Activated CD4-positive, alpha-beta T cell treated with anti-CD3 and anti-CD28 coated beads for 4 hours (primary cell): ENCODE measurements at places on chromosomes 13 and 19.

- DNase-seq: no peak
Observed at GRCh38 chr13:51361106-51361505, 21.6 kb downstream of the SERPINE3 start.

DNA sequence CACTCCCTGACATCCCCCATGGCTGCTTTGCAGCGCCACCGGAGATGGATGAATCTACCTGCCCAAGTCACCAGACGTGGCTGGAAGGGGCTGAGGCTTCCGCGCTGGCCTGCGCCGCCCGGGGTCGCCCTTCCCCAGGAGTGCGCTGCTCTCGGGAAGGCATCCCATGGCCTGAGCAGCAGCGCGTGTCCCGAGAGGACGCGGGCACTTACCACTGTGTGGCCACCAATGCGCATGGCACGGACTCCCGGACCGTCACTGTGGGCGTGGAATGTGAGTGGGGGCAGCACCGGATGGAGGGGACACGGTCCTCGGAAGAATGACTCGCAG, 4.6 kb downstream of the ICAM5 start:
- no peak for DNase-seq

DNA sequence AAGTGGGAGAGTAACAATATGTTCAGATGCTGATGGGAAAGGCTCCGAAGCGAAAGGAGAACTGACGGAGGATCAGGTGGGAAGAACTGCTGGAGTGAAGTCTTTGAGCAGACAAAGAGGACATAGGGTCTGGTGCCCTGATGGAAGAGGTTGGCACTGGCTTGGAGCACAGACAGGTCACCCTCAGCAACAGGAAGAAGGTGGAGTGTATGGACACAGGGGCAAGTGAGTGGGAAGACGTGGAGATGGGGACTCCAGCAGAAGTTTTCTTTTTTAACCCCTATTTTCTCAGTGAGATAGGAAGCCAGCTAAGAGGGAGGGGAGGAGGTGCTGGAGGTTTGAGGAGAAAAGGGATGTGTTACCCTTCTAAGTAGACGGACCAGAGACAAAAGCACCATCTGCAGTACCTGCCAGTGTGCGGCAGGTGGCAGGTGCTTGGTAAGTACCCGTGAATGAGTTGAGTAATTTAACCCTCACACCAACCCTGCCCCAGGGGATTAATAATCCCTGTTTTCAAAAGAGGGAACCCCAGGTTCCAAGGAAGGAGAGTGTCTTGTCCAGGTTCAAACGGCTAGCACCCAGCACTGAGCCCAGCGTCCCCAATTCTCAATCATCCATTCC, 11.2 kb downstream of the HAS1 start:
- DNase-seq: no peak

GRCh38 chr13:57673197-57673596, 41.7 kb downstream of the PCDH17 start:
- no peak for DNase-seq

GRCh38 chr19:46014941-46015686, 7.7 kb downstream of the PGLYRP1 start:
- peak; percentile 73 for DNase-seq

GRCh38 chr13:71613066-71613745, 253.8 kb downstream of the DACH1 start:
- DNase-seq: no peak

GRCh38 chr13:76764429-76764828, 121.8 kb downstream of the KCTD12 start:
- DNase-seq: no peak
